ENCODE measurements at places on chromosomes 3 and 15. TPM values are rescaled to one million over a fixed set of nuclear protein-coding genes. Genes with fewer than 3 reads are reported as not detected.
A peak's percentile ranks its signal among the peaks of the same experiment; 100 is the strongest.

The MORC1 gene
- polyA plus RNA-seq: not detected

DNA sequence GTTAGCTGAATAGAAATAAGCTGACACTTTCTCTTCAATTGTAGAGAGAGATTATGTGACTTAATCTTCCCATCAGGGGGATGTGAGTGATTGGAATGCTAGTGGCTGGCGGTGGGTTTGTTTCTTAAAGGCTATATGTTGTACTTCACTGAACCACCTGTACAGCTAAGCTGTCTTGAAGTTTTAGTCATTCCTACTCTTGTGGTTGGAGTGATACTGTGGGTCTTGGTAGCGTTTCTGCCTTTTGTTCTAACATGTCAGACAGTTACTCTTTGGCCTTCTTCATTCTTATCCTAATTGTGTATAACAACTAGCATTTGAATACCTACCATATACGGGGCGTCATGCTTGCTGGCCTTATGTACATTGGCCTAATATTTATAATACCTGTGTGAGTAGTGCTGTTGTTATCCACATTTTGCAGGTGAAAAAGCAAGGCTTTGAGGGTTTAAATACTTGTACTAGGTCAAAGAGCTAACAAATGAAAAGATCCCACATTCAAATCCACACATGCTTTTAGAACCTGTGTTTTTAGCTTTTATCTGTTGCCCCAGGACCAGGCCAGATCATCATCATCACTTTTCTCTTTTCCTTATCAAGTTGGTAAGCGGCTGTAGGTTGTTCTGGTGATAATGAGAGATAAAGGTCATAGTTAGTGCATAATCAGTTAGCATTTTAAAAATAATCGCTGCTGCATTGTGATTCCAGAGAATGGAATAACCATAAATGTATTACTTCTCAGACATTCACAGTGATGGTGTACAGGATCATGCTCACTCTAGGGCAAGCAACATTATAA lies 50.2 kb downstream of the AKAP13 start:
- no peak for DNase-seq
- no peak overlapping the region for H3K4me3 ChIP-seq
- no peak overlapping the region for H3K27ac ChIP-seq
- no peaks in the 10 kb centered on the region for H3K36me3 ChIP-seq
- H3K4me1 ChIP-seq: peaks cover 66% of the 10 kb centered on the region
- no peaks in the 10 kb centered on the region for H3K27me3 ChIP-seq

The XCR1 gene
- polyA plus RNA-seq: not detected

DNA sequence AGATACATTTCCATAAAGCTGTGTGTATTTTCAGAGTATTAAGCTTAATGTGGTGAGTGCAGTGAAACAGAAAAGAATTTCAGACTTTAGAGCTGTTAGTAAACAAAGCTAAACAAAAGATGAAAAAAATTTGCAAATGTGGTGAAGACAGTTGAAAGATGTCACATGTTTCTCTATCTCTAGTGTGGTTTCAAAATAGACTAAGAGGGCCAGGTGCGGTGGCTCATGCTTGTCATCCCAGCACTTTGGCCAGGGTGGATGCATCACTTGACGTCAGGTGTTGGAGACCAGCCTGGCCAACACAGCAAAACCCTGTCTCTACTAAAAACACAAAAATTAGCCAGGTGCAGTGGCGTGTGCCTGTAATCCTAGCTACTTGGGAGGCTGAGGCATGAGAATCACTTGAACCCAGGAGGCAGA lies 466.0 kb upstream of the NR2F2 start:
- DNase-seq: no peak
- no peak overlapping the region for H3K27ac ChIP-seq
- no peaks in the 10 kb centered on the region for H3K4me1 ChIP-seq
- H3K4me3 ChIP-seq: no peak overlapping the region

DNA sequence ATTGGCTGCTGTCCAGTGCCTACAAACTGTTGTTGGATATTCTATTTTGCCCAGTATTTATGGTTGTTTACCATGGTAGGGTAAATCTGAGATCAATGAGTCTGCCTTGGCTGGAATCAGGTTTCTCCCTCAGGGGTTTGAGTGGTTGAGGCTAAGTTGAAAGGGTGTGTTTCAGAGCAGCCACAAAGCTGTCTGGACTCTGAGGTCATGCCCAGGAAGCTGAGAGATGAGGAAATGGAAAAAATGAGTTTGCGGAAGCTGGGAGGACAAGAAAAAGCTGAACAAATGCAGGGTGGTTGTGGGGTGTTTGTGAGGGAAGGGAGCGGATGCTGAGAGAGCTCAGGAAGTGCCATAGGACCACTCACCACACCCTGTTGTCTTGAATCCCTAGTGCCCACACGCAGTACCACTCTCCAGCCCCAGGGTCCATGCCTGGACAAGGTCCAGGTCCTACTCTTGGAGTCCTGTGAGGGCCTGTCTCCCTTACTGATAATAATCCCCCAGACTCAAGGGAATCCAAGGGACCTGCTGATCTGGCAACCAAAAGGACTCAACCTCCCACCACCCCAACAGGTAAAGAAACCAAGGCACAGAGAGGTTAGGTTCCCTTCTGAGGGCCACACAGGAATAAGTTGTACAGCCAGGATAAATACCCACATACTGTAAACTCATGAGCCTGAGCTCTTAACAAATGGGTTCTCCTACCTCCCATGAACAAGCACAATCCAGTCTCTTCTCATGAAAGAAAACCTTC lies 81.6 kb downstream of the PPCDC start:
- H3K36me3 ChIP-seq: no peaks in the 10 kb centered on the region
- peak overlapping the region; percentile 72 for H3K4me3 ChIP-seq
- peaks cover 34% of the 10 kb centered on the region for H3K27me3 ChIP-seq
- no peak overlapping the region for H3K27ac ChIP-seq

Data from naive B cell (primary cell).